ENCODE measurements at places on chromosomes 4 and X.

- DNase-seq: no peak
Observed at GRCh38 chrX:131402124-131402811, 113.2 kb upstream of the IGSF1 start.

DNA sequence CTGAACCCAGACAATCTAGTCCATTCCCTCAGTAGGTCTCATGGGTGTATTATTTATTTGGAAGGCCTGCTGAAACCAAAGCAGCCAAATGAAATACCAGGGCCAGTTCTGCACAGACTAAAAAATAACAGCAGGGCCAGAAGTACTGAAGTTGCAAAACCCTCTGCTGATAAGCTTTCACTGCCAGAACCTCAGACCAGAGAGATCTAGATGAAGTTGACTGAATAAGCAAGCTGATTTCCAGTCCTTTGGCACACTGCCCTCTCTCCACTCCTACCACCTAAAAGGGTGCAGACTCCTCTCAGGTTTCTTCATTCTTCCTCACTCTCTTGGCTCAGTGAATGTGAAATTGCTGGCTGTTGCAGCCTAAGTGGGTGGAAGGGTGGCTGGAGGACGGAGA is 276.7 kb upstream of the KLF3 start:
- peak; percentile 36 for DNase-seq

- DNase-seq: no peak
Observed at GRCh38 chrX:10398215-10398614, 222.2 kb downstream of the MID1 start.

DNA sequence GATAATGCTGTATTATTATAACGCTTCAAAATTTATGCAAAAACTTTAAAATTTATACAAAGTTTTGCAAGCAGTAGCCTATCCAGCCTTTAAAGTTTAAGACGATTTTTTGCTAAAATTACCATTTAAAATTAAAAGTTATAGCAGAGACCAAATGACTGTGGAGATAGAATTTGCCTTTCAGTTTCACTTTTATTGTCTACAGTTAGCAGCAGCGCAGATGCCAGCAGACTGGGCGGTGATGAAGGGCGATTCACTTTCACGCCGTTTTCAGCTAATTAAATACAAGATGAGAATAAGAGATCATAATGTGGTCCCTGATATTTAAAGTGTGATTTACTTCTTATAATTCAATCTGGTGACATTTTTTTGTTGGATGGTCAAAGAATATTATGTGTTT is 1381.5 kb upstream of the ADGRL3 start:
- peak; percentile 56 for DNase-seq

DNA sequence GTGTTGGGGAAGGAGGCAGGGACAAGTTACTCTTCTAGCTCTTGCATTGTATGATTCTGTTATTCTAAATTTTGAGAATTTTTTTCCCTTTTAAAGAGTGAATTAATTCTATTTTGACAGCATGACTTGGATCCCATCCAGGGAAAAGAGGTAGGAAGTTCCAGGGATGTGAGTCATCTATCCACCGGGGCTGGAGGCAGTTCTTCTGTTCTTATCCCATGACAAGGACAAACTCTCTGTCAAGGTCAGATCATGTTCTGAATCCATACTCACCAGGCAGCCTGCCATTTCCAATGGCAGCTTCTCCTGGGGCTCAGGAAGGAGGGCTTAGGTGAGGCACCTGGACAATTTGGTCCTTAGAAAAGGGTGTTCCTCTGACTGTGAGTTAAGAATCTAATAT is 132.0 kb upstream of the MED14 start:
- DNase-seq: no peak

- no peak for DNase-seq
Observed at GRCh38 chr4:30770049-30770549, 49.9 kb downstream of the PCDH7 start.

- no peak for DNase-seq
Observed at GRCh38 chr4:54050214-54050904, 14.0 kb downstream of the CHIC2 start.

- no peak for DNase-seq
Observed at GRCh38 chr4:119471259-119471658, 149.3 kb upstream of the FABP2 start.

- DNase-seq: no peak
Observed at GRCh38 chr4:74117024-74117534, 18.1 kb upstream of the CXCL2 start.

GRCh38 chrX:12206413-12206812 is 68.1 kb downstream of the FRMPD4 start:
- DNase-seq: no peak

DNA sequence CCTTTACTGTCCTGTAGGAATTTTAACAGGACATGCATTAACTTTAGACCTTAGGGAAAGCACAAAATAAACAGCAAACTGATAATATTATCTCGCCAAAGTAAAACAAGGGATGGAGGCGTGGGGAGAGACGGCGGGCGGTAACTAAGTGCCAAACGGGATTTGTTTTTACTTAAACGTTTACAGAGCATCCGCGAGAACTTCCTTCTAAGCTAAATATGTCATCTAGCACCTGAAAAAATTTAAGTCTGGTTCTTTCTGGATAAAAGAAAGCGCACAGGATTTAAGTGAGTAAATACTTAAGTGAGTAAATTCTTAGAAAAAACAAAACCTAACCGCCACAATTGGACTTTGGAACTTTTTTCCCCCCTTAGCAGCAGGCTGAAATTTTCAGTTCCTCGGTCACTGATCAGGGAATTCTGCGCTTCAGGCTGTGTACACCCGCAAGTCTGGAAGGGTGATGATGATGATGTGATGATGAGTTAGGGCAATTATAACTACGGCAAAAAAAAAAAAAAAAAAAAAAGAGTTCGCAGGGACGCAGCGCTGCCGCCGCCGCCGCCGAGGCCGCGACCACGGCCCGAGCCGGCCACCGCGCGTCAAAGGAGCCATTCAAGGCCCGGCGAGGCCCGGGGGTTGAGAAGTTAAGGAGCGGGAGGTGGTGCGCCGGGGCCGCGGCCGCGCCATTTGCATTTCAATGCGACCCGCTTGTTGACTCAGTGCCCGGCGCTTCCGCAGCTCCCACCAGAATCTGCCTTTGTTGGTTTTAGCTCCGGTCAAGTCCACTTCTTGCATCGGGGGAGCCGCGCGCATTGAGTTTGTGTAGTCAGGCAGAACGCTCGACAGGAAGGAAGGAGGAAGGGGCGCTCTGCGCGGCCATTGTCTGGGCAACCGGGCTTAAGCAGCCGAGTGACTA is 108.8 kb downstream of the SPRY1 start:
- peak; percentile 81 for DNase-seq

- DNase-seq: peak; percentile 34
Observed at GRCh38 chrX:153312041-153312440, 9.5 kb downstream of the PNMA6F start.

GRCh38 chr4:70930530-70931256 is 28.5 kb downstream of the MOB1B start:
- DNase-seq: no peak

DNA sequence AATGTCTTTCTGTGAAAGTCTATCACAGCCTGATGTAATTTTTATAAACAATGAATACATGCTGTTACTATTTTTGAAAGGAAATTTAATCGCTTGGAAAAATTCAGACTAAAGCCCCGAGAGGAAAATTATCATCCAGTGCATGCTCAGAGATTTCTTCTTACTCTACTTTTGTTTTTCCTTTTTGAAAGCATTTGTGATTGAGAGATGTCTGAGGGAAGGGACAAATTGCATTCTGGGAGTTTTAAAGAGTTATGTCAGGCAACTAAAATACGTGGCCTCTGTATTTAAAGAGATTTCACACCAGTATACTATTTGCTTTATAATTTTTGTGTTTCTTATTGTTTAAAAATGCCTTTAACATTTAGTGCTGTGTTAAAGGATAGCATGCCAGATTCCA is 1.4 kb upstream of the ZFX start:
- no peak for DNase-seq

DNA sequence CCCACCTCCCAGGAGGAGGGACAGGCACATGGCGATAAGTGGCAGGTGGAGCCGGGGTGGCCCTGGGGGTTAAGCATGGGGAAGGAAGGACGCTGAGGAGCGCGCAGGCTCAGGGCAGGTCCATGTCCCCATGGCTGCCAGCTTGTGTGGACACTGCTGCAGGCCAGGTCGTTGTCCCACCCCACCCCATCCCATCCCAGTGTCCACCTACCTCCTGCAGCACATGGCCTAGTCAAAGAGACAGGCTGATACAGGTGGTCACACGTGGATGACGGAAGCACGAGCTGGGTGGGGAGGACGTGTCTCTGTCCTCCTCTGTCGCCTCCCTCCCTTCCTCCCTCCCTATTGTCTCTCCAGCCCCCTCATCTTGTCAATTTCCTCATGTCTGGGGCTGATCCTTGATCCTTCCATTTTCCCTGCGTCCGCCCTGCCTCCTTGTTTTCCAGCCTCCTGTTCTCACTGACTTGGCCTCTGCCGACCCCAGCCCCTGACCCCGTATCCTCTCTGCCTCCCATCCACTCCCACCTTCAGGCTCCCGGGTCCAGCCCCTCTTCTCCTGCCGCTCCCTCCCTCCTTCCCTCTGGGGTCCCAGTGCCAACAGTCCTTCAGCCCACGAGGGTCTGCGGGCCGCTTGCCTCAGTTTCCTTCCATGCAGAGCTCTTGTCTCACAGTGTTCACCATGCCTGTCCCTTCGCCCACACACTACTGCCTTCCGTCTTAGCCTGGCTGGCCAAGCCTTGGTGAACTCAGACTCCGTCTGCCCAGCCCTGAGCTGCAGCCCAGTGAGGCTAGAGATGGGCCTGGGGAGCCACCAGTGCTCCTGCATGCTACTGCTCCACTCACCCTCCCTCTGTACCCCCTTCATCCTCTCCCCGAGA is 15.5 kb upstream of the ADD1 start:
- peak; percentile 76 for DNase-seq

DNA sequence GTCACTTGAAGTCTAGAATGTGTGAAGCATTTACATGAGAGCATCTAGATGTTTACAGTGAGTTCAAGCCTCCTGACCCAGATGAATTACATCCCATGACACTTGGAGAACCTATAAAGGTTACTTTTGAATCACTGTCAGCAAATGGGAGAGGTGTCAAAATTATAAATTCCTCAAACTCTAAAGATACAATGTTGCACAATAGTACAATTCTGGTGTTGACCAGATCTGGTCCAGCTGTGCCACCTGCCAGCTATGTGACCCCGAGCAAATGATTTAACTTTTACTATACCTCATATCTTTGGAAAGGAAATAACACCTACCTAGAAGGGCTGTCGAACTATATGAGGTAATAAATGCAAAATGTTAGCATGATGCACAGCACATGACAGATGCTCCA is 69.8 kb downstream of the JADE1 start:
- DNase-seq: no peak

DNA sequence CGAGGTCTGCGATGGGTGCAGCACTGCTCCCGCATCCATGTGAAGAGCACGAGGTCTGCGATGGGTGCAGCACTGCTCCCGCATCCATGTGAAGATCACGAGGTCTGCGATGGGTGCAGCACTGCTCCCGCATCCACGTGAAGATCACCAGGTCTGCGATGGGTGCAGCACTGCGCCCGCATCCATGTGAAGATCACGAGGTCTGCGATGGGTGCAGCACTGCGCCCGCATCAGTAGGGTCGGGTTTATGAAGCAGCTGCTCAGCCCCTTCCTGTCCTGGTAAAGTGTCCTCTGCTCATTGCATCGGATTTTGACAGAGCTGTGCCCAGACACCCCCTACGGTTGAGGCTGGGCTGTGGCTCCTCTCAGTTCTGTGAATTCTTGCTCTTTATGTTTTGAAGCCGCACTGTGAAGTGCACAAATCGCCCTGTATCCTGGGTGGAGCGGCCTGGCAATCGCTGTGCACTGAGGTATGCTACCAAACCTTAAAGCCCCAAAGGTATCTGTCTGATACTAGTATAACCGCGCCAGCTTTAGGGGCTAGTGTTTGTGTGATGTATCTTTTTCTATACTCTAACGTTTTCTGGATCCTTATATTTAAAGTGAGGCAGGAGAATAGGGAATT is 98.7 kb downstream of the CPZ start:
- DNase-seq: no peak

DNA sequence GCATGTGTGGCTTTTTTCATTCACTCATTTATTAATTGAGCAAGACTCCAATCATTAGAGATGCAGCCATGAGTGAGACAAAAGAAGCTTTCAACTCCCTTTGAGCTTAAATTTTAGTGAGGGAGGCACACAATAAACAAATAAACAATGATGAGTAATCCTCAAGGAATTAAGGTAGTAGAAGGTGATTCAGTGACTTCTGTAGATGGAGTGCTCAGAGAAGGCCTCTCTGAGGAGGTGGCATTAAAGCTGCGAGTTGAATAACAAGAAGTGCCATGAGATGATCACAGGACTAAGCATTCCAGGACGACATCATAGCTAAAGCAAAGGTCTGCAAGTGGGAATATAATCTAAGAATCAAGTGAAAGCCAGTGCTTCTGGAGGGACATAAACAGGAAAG is 77.6 kb downstream of the NWD2 start:
- DNase-seq: no peak

GRCh38 chr4:3269991-3270611 is 21.1 kb downstream of the MSANTD1 start:
- peak; percentile 72 for DNase-seq

DNA sequence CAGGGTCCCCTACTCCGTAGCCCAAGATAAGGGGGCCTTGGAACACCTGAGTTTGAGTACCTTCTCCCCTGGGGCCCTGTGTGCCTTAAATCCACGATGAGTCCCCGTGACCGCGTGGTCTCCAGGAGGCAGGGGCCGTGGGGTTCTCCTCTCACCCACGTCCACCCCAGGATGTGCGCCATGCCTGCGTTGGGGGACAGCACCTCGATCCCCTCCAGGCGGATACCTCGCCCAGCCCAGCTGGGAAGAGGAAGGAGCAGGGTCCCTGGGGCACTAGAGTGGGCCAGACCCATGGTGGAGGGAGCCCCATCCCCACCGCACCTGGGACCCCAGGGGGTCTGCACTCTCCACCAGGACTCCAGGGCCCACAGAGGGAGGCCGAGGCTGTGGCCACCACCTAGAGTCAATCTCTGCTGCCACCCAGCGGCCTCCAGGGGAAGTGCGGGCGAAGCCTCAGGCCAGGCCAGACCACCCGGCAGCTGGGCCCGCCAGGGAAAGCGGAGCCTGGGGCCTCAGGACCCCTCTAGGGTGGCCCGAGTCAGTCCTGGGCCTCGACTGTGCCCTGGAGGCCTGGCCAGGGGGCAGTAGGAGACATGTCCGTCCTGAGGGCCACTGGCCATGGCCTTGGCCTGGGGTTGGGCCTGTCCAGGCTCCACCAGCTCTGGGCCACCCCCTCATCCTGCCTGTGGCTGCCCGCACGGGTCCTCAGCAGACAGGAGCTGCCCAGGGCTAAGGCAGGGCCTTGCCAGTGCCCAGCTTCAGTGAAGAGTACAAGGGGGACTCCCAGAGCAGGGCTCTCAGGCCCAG is 55.0 kb downstream of the FAM53A start:
- DNase-seq: peak; percentile 99

DNA sequence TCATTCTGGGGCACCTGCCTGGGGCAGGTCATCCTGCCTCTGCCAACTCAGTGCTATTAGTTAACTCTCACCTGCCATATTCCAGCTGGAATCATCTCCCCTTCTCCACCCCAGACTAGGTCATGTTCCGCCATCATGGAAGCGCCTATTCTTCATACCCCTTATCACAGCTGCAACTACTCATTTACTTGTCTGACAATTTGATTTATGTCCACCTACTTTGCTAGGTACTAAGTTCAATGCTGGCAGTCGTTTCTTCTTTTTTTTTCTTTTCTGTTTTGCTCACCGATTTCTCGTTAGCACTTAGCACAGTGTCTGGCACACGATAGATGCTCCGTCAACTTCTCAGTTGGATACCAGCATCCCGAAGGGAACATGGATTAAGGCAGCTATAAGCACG is 1.1 kb upstream of the FMR1 start:
- no peak for DNase-seq

- DNase-seq: peak; percentile 83
Observed at GRCh38 chr4:957581-958313, 15.6 kb downstream of the DGKQ start.

- DNase-seq: peak; percentile 23
Observed at GRCh38 chr4:128379860-128380259, 92.2 kb upstream of the PGRMC2 start.
